NCI-H187 (cell line): ENCODE measurements at places on chromosomes 6 and 20.

GRCh38 chr6:139536751-139537617 lies 162.5 kb upstream of the CITED2 start:
- DNase-seq = no peak

GRCh38 chr6:52346503-52346902 lies 15.4 kb upstream of the PAQR8 start:
- no peak for DNase-seq

- DNase-seq = no peak
These were observed 9.7 kb downstream of the GNAS-AS1 start for GRCh38 chr20:58840816-58841538.

- no peak for DNase-seq
These were observed 207.7 kb upstream of the DTNBP1 start for GRCh38 chr6:15870333-15871043.

- no peak for DNase-seq
These were observed 947.4 kb upstream of the CITED2 start for GRCh38 chr6:140321891-140322290.

DNA sequence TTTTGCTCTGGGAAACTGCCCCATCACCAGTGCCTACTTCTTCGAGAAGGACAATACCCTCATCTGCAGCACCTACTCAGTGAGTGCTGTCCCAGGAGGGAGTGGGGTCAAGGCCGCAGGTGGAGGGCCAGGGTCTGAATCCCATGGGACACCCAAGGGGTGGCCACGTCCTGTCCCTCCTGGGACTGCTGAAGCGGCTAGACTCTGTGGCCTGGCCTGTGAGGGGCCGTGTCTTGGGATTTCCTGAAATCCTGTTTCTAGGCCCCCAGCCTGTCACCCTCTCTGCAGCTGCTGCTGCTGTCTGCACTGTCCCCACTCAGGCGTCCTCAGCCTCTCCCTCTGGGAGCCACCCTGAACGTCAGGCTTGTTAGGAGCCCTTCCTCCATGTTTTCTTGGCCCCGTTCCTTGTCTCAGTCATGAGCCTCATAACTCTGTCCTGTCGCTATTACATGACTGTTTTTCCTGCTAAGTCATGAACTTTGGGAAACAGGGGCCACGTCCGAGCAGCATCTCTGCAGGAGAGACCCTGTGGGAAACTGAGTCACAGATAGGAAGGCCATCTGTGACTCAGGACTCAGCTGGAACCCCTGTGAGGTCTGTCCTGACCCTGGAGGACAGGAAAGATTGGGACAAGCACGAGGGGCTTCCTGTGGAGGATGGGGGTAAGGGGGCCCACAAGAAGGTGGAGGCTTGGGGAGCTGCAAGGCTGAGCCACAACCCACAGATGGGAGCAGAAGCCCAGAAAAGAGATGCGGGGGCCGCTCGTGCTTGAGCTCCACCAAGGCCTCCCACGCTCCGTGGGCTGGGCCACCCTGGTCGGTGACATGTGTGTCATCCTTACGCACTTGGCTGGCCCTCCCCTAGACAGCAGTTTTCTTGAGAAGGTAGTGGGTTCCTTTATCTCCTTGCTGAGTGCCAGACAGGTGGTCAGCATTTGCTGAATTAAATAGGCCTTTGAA lies 49.9 kb downstream of the EFCAB8 start:
- no peak for DNase-seq

- DNase-seq = no peak
These were observed 246.7 kb downstream of the SOD2 start for GRCh38 chr6:159446340-159446739.

- DNase-seq = no peak
These were observed 105.9 kb downstream of the SASH1 start for GRCh38 chr6:148448369-148449012.

GRCh38 chr20:41969656-41970055 lies 351.5 kb upstream of the CHD6 start:
- no peak for DNase-seq

DNA sequence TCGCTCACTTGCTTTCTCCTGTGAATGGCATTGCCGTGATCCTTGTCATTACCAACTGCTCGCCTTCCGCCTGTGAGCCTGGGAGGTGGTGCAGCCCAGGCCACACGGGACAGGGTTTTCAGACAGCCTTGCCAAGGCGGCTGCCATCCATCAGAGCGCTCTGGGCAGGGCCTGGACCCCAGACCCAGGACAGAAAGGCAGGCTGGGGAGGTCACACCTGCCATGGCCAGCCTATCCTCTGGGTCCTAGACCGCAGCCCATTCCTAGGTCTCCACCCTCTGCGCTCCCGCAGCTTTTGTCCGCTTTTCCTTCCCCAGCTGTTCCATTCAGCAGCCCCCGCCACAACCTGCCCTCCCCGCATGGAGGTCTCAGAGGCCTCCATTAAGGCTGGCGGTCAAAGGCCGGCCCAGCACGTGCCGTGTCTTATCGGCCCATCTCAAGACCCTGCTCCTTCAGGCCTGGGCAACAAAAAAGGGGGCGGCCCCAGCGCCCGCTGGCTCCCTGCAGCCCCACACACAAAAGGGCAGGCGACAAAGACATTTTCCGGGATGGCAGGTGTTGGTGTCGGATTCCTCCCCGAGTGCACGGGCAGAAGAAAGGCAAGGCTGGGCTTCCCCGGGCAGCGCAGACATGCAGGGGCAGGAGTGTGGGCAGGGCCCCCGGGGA lies 28.1 kb downstream of the INSM1 start:
- peak; percentile 64 for DNase-seq

DNA sequence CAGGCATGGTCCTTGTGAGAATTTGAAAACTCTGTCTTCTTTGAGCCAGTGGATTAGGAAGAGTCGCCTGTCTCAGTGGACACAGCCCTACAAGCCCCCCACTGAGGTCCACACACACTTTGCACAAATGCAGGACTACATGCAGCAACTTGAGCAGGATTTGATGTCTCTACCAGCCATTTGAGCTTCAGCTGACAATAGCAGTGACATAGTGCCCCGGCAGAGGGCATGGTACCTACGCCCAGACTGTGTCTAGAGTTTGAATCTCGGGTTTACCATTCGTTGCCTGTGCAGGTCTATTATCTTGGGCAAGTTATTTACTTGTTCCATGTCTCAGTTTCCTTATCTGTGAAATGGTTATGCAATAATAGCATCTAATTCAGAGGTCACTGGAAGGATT lies 580.1 kb downstream of the TFAP2B start:
- DNase-seq = no peak

GRCh38 chr20:22523499-22524392 lies 60.6 kb downstream of the FOXA2 start:
- no peak for DNase-seq
